K562 (cell line): ENCODE measurements at places on chromosomes 5 and 9.

- no peak for DNase-seq
These were observed 14.8 kb upstream of the CEMIP2 start for GRCh38 chr9:71783120-71783523.

DNA sequence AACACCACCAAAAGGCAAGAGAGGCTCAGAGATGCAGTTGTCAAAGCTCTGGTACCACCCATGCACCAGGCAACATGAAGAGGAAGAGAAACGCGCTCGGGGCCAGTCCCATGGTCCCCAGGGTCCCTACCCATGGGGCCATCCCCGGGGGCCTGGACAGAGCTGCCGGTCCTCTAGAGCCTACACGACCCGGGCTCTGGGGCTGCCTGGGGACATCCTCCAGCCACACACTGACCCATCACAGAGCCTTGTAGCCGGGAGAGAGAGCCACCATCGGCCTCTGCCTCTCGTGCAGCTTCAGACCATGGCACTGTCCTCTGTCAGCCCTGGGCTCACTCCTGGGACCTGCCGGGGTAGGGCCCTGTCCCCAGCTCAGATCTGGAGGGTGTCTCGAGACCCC is 23.7 kb downstream of the VAV2 start:
- DNase-seq = no peak

DNA sequence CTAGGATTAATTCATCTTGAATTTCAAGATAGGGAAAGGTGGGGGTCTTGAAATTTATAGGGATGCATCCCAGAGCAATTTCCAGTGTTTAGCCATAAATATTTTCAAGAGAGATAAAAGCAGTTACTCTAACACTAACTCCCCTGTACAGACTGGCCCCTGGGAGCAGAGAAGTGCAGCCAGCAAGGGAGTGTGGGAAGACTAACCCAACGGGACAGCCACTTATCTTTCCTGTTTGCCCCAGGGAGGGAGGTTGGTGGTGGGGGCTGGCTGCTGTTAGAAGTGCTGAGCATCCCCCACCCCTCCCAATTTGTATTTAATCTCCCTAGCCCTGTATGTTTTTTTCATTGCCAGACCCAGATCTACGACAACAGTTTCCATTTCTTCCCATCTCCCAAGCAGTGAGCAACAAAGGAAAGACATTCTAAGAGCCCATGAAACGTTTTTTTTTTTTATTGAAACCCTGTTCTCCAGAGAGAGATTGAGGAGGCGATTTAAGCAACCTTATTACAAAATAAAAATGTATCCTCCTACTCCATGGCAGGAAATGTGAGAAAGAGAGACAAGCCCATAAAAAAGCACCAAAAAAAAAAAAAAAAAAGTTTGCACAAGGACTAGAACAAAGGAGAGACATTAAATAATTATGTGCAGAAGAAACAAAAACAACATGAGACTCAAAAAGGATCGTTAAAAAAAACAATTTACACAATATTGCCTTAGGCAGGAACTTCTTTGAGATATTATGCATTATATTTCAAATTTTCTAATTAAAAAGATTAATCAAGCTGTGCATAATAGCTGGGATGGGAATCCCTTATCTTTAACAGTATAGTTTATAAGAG is 343.4 kb downstream of the ARHGEF28 start:
- no peak for DNase-seq

DNA sequence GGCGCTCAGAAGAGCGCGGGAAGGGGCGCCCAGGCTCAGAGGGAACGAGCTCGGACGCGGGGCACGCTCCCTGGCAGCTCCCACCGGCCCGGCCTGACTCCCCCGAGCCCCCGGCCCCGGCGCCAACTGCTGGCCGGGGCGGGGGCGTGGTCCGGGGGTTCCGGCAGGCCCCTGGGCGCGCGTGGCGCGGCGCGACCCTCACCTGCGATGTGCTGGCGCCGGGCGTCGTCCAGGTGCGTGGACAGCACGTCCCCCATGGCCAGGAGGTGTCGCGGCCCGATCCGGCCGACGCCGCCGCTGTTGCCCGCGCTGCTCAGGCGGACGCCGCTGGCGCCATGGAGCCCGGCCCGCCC is 43.5 kb upstream of the STXBP1 start:
- DNase-seq = peak; percentile 28

DNA sequence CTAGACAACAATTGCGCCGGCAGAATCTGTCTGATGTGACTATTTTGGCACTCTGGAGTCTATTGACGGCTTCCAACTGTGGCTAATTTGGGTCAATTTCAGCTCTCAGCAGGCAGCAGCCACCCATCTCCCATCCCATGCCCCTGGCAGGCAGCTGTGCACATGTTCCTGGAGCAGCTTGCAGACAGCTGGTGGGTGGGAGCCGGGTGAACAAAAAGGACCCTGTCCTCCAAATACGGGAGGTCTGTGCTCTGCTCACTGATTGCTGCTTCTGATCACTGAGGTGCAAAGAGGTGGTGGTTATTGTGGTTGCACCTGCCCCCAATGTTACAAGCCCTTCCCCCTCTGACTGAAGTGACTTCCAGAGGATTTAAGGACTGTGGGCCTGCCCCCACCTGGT is 45.0 kb upstream of the N4BP3 start:
- DNase-seq = no peak

DNA sequence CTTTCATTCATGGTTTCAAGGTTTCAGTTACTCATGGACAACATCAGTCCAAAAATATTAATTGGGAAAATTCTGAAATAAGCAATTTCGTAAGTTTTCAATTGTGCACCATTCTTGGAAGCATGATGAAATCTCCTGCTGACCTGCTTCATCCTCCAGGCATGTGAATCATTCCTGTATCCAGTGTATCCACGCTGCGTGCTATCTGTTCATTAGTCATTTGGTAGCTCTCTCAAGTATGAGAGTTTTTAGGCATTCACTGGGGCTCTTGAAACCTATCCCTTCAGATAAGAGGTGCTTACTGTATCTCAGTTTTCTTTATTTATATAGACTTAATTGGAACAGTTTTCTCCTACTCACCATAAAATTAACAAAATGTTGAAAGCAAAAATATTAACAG is 293.0 kb downstream of the CDH12 start:
- no peak for DNase-seq

- no peak for DNase-seq
These were observed 152.4 kb downstream of the MPDZ start for GRCh38 chr9:13127131-13127530.
